ENCODE measurements at places on chromosomes 4 and X.

GRCh38 chrX:123673813-123674212 is 59.0 kb downstream of the THOC2 start:
- no peak for DNase-seq

GRCh38 chr4:88134536-88135355 is 23.7 kb downstream of the ABCG2 start:
- DNase-seq: no peak

- DNase-seq: peak; percentile 45
Observed at GRCh38 chrX:154457491-154458115, 478 bp upstream of the PLXNA3 start.

- peak; percentile 70 for DNase-seq
Observed at GRCh38 chr4:7161721-7162214, 30.6 kb upstream of the SORCS2 start.

GRCh38 chr4:48991357-48991756 is 5.3 kb downstream of the CWH43 start:
- DNase-seq: no peak

DNA sequence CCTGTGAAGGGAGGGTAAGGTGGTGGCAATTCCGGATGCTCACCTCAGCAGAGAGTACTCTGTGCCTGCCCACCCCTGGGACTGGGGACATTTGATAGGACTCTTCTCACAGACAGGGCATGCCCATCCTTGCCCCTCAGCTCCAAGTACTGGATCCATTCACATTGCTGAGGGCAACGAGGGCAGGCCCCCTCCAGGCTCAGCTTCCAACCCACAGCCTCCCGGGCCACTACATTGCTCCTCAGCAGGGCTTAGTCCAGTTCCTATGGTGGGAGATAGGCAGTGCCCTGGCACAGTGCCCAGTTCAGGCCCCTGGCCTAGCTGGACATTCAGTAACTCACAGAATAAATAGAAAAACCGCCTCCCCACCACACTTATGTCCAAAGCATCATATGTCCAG is 15.1 kb upstream of the VSIG4 start:
- no peak for DNase-seq

GRCh38 chrX:50705042-50705441 is 109.0 kb downstream of the SHROOM4 start:
- no peak for DNase-seq

GRCh38 chr4:53005149-53005546 is 143.0 kb downstream of the RASL11B start:
- DNase-seq: no peak

DNA sequence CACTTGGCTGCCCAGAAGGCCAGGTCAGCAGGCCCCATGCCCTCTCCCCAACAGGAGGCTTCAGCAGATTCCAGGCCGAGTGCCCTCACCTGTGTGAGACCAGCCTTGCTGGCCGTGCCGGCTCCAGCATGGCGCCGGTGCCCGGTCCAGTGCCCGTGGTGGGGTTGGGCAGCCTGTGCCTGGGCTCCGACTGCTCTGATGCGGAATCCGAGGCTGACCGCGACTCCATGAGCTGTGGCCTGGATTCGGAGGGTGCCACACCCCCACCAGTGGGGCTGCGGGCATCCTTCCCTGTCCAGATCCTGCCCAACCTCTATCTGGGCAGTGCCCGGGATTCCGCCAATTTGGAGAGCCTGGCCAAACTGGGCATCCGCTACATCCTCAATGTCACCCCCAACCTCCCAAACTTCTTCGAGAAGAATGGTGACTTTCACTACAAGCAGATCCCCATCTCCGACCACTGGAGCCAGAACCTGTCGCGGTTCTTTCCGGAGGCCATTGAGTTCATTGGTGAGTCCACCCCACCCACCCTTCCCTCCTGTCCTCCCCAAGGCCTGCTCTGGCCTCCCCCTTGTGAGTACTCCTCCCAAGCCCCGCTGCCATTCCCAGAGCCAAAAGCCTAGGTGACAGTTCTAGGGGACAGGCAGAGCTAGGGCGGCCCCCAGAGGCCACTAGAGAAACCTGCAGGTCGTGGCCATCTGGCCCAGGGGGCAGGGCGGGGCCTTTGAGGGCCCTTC is 2.3 kb downstream of the DUSP9 start:
- peak; percentile 7 for DNase-seq

DNA sequence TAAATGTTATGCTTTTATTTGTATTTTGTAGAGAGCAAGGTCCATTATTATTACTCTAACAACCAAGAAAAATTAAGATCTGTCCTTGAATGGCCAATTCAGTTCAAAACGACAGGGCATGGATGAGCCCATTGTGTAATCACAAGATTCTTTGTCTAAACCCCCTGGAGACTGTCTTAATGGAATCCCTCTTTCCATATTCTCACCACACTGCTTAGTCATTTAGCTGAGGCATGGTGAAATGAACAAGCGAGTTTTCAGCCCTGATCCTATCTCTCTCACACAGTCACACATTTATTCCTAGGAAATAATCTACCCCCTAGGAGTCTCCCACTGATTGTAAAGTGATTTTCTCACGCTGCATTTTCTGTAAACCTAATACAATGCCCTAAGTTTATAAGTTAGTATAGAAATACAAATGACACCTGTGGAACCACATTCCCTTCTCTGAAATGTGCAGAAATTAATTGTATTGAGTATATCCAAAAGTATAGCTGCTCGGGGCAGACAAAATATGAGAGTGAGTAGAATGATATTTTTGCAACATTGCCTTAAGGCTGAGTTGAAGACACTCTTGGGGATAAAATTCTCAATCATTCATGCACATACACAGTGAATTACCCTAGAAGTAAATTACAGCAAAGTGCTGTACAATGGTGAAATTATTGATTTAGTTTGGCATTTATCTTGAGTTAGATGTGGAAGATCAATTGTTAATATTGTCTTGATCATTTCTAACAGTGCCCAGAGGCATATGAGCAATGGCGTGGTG is 119.7 kb upstream of the PCDH7 start:
- DNase-seq: no peak

DNA sequence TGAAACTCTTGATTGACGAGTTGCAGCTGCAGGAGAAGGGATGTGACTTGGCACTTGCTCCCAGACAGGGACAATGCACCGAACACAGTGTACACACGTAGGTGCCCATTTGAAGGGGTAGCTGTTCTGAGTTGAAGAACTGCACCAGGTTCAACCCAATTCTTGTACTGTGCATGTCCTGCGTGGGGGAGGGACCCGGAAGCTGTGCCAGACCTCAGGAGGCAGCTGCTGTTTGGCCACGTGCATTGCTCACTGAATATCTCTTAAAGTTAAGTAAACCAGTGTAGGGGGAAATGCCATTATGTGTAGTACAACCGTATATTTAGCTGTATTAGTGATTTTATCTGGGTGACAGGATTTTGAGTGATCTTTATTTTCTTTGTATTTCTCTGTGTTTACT is 12.0 kb upstream of the RBBP7 start:
- DNase-seq: peak; percentile 67

GRCh38 chr4:185255868-185256267 is 46.5 kb downstream of the SNX25 start:
- no peak for DNase-seq

- DNase-seq: no peak
Observed at GRCh38 chr4:124178449-124179021, 534.0 kb downstream of the ANKRD50 start.

- no peak for DNase-seq
Observed at GRCh38 chr4:48343551-48343950, 2.2 kb downstream of the SLAIN2 start.

- DNase-seq: no peak
Observed at GRCh38 chrX:120457766-120458180, 11.3 kb downstream of the LAMP2 start.

- DNase-seq: no peak
Observed at GRCh38 chrX:40531056-40531826, 49.5 kb upstream of the ATP6AP2 start.

- no peak for DNase-seq
Observed at GRCh38 chrX:70455366-70456202, 10.9 kb downstream of the DLG3 start.

DNA sequence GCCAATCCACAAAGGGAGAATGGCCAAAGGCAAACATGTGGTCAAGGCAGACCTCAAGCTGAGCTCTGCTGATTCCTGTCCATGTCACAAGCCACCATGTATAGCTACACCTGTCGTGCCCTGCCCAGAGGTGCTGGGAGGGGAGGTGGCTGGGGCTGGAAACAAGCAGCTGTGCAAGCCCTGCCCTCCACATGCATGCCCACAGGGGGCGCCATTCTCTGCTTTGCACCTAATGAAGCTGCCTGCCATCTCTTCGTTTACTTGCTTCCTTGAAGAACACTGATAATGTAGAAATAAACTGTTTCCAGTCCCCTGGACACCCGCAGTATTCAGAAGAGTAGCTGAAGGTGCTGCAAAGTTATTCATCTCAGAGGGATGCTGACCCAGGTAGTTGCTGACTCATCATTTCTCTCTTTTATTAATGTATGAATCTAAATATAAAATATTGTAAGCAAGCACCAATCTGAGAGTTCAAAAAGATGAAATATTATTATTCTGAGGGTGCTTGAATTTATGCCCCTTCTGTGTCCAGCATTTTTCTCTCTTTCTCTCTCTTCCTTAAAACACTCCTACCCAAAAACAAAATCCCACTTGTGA is 278.6 kb downstream of the ADGRA3 start:
- no peak for DNase-seq

DNA sequence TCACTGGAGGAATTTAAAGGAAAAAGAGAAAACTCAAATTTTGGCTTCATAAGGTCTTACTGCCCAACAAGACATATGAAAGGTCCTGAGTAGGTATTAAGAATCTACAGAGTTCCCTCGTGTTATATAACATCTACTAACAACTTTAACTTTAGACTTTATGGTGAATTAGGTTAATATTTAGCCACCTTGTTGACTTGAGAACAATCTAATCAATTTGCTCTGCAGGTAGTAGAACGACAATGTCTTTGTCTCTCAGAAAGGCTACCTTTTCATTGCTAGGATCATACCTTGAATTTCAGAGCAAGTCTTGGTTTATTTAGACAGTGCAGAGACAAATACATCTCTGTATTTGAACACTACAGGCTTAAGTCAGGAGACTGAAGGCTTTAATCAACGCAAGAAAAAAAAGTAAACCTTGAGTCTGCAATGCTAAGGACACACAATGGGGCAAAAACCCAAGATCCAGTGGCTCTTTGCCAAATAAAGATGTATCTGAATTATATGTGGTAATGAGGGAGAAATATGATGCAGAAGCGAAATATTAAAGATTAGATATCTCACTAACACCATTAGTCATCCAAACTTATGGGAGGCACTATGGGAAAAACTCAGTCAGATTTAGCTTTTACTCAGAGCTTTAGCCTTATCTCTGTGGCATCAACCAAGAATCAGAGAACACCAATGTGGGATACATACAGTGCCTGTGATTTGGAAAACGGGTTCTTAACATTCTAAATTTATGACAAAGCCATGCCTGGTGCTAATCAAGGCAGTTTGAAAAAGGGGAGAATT is 93.6 kb upstream of the FTHL17 start:
- no peak for DNase-seq

- no peak for DNase-seq
Observed at GRCh38 chr4:27629532-27630225, 769.0 kb downstream of the STIM2 start.

DNA sequence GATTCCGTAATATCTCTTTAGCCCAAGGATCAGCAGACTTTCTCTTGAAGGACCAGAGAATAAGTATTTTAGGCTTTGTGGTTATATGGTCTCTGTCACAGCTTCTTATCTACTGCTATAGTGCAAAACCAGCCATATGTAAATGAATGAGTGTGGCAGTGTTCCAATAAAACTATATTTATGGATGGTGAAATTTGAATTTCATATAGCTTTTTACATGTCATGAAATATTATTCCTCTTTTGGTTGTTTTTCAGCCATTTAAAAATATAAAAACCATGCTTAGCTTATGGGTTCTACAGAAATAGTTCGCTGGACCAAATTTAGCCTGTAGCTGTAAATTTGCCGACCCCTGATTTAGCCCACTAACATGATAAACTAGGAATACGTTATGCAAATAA is 18.0 kb upstream of the MSMO1 start:
- DNase-seq: no peak

All from ovary (tissue), 10 donors.